ENCODE measurements at places on chromosomes 13 and 19.

DNA sequence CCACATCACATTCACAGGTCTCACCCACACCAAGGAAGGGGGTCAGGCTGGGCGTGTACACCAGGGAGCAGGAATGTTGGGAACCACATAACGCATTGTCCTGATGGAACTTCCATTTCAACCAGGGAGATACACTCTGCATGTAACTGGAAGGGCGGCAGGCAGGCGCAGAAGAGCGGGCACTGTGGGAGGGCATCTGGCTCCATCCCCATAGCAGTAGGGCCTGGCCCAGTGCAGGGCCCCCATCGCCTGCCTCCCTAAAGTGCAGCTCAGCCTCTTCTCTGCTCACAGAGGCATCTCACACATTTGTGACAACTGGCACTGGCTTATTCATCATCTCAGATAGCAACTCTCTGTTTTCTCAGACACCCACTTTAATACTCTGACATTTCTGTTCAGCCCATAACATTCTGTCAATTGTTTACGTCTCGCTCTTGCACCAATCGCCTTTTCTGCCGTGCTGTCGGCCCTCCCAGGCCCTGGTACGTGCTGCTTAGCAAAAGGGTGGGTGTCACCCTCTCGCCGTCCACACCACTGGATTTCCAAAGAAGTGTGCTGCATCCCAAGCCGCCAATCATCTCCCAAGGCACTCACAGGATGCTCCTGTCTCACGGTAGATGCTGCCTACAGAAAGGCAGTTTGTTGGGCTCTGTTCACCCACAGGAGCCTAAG is 353.3 kb upstream of the ZNF507 start:
- no peak for DNase-seq

DNA sequence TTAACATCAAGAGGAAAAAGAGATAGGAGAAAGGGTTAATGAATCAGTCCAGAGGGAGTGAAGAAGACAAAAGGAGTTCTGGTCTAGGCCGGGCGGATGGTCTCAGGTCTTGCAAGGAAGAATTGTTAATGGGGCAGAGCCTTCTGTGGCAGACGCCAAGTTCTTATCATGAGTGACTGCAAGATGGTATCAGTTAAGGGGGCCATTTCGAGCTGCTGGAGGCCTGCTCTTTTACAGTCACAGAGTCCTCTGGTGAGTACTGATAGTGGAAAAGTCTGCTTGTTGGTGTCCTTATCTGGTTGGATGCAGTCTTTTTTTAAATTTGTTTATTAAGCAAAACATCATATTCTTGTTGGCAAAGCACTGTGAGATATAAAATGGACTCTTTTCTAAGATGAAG is 590.9 kb upstream of the SGCG start:
- no peak for DNase-seq

GRCh38 chr13:66530158-66530557 is 700.0 kb downstream of the PCDH9 start:
- DNase-seq = no peak

DNA sequence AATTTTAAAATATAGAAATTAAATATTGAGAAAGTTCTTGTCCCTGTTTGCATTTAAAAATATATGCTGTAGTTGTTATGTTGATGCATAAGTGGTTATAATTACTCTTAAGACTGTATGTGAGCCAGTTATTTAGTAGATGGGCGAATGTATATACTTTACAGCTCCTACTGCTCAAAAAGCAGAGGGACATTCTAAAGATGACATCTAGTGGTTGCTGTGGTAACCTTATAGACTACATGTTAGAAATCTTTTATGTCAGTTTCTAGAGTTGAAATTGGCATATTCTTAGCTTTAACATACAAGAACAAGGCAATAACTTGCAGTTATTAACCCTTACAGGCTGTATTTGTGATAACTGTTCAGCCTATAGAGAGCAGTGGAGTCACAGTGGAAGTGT is 160.5 kb downstream of the OLFM4 start:
- DNase-seq = no peak

- no peak for DNase-seq
Observed at GRCh38 chr19:31277516-31277915, 71.7 kb downstream of the TSHZ3 start.

DNA sequence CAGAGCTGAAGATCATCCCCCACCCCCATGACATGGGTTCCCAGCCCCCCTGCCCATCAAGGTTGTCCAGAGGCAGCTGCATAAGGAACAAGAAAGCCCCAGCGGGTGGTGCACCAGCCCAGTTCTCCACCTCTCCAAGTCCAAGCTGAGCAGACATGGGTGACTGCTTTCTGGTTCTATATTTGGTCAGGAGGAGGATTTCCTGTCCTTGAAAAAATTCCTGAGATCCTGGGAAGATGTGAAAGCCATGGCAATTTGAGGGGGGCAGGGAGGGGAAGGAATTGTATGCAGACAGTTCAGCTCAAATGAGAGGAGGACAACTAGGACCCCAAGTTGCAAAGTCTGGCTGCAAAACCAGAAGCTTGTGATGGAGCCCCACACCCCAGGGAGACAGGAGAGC is 55.4 kb upstream of the ADGRE5 start:
- DNase-seq = no peak

DNA sequence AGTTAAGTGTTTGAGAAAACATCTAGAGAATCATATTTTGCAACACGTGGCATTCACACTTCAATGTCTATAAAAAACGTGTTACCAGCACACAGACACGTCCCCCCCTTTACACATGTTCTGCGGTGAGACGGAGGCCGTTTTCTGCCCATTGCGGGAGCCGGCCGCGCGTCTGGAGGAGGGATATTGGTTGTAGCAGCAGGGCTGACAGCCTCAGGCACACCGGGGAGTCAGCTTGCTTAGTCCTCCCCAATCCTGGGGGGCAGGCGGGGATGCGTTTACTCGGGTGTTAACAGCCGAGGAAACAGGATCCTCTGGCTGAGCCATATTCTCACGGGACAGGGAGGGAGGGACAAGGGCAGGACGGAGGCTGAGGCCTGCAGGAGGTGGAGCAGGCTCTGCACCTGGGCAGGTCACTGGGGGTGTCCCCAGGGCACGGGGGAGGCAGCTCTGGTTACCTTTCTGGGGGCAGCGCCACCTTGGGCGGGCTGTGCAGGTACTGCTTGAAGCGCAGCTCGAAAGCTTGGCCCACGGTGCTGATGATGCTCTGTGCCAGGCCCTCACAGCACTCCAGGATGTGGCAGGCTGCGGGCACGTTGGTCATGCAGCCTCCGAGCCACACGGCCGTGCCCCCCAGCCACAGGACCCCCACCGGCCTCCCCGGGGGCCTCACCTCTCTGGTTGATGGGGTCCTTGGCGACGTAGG is 25.0 kb downstream of the SHC2 start:
- DNase-seq = no peak

- DNase-seq = peak; percentile 86
Observed at GRCh38 chr19:8569066-8569771, 8.0 kb downstream of the MYO1F start.

- DNase-seq = no peak
Observed at GRCh38 chr13:51625555-51626345, 41.5 kb downstream of the WDFY2 start.

GRCh38 chr19:52286256-52286655 is 10.7 kb upstream of the ZNF480 start:
- no peak for DNase-seq

DNA sequence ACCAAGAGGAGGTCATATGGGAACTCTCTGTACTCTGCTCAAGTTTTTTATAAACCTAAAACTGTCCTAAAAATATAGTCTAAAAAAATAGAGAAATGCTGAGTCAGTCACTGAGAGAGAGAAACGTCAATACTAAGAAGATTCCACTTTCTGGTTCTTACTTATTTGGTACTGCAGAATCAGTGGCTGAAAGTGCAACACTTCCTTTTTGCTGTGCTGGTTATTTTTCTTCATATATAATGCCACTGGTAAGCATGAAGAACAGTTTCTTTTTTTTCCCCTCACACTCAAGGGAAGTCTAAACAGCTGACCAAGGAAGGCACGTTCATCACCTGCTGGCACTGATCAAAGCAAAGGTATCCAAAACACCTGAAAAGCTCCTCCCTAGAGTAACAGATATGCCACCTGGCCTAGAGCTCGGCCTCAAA is 44.3 kb upstream of the N4BP2L1 start:
- no peak for DNase-seq

DNA sequence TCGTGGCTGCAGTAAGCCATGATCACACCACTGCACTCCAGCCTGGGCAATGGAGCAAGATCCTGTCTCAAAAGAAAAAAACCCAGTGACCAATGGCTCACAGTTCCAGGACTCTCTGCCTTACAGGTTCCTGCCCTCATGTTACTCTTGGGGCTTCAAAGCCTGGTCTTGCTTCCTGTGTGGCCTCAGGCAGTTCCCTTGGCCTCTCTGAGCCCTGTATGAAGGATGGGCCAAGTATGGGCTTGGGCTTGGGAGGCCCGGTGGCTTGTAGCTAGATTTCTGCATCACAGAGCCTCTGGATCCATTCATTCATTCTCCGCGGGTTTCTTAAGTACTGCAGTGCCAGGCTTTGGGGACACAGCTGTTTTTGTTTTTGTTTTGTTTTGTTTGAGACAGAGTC is 780 bp upstream of the TSPAN16 start:
- no peak for DNase-seq

- DNase-seq = no peak
Observed at GRCh38 chr19:44341794-44342193, 14.7 kb downstream of the ZNF112 start.

DNA sequence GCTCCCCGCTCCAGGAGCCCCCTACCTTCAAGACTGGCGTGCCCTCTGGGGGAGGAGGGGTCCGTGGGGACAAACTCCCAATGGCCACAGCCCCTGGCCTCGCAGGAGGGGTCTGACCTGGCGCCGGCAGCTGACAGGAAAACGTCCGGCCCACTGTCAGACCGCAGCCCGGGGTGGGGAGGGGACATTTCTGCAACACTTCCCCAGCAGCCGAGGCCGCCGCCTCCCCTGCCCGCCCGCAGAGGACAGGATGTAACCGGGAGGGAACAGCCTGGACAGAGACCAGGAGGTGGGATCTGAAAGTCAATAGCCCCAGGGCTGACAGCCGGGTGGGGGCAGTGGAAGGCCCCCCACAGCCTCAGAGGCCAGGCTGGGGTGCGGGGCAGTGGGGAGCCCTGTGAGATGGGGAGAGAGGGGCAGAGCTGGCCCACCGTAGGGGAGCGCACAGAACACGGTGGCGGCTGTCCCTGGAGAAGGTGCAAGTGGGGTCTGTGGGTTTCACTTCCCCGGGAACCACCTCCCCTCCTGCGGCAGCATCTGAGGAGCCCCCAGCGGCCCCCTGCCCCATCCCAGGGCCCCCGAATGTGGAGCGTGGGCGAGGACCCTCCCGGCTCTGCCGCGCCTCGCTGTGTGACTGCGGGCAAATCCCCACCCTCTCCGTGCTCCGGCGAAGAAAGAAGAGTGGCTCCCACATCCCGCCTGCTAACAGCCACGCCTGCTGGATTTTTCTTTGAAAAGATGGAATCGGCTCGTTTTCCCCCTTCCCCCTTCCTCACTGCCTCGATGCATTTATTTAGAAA is at the start of gene PEAK3:
Gene PEAK3, minus strand, starts transcription at position 114 of the 800 bp plus-strand sequence. CDS start 1,244 bp downstream, outside the sequence.
- no peak for DNase-seq
